ENCODE measurements at places on chromosomes 4 and X. TPM values are rescaled to one million over a fixed set of nuclear protein-coding genes. Genes with fewer than 3 reads are reported as not detected.

Gene ZCCHC12
- not detected for total RNA-seq

Gene MID1IP1
- total RNA-seq, result 52.4 TPM

Gene EDA2R
- 30.3 TPM for total RNA-seq

Gene TLR6
- 11.4 TPM for total RNA-seq

Gene BEX5
- total RNA-seq, result not detected

Gene IL21
- not detected for total RNA-seq

Gene GPR50
- total RNA-seq, result not detected

Gene CFAP299
- total RNA-seq, result not detected

Gene TCEANC
- total RNA-seq, result 4.0 TPM

Gene SMR3B
- total RNA-seq, result not detected

Gene WDR19
- 39.6 TPM for total RNA-seq

Gene PCDH7
- total RNA-seq, result 3.6 TPM

Gene USP17L20
- not detected for total RNA-seq

Gene TIGD4
- 0.12 TPM for total RNA-seq

Gene CACNA1F
- not detected for total RNA-seq

Gene ARSJ
- total RNA-seq, result 50.7 TPM

Gene SNCA
- 34.8 TPM for total RNA-seq

Gene FAM199X
- total RNA-seq, result 26.0 TPM

Gene SSX4B
- not detected for total RNA-seq

Gene PRR32
- total RNA-seq, result not detected

Gene SULT1E1
- total RNA-seq, result 2.8 TPM

Gene ASB12
- not detected for total RNA-seq

Gene RBMXL3
- not detected for total RNA-seq

Gene C4orf36
- total RNA-seq, result 3.5 TPM

Gene CT55
- total RNA-seq, result not detected

Gene SORBS2
- total RNA-seq, result 19.3 TPM

Data from MCF 10A (cell line).